ENCODE measurements at places on chromosomes 3 and 15. TPM values are rescaled to one million over a fixed set of nuclear protein-coding genes. Genes with fewer than 3 reads are reported as not detected.

The MRAS gene
- polyA plus RNA-seq, result 19.3 TPM

The CHAC1 gene
- 0.78 TPM for polyA plus RNA-seq

The RBMS3 gene
- polyA plus RNA-seq, result 30.6 TPM

The AADACL2 gene
- polyA plus RNA-seq, result not detected

The TMEM207 gene
- 0.18 TPM for polyA plus RNA-seq

The CTXN2 gene
- not detected for polyA plus RNA-seq

The CCDC39 gene
- 7.5 TPM for polyA plus RNA-seq

Data from left lung (tissue), 14 donors.